ENCODE measurements at places on chromosomes 1 and 21.
A peak's percentile ranks its signal among the peaks of the same experiment; 100 is the strongest.

GRCh38 chr1:236207121-236207520 is 64.8 kb downstream of the GPR137B start:
- DNase-seq = no peak

- no peak for DNase-seq
These were observed 9.4 kb downstream of the E2F2 start for GRCh38 chr1:23521588-23521987.

DNA sequence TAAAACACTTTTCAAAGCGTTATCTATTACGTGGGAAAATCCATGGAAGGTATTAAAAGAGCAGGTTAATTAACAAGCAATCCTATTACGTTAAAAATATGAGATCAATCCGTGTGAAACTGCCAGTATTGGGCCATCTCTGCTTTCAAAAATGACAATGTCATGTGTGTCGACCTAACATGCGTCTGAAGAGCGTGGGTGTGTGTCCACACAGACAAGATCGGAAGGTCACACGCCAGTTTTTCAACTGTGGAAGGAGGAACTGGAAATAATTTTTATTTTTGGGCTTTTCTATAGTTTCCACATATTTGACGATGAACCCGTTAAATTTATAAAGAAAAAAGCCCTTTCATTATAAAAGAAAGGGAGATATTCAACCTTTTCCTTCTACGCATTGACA is 17.6 kb upstream of the ALDH4A1 start:
- DNase-seq = no peak

DNA sequence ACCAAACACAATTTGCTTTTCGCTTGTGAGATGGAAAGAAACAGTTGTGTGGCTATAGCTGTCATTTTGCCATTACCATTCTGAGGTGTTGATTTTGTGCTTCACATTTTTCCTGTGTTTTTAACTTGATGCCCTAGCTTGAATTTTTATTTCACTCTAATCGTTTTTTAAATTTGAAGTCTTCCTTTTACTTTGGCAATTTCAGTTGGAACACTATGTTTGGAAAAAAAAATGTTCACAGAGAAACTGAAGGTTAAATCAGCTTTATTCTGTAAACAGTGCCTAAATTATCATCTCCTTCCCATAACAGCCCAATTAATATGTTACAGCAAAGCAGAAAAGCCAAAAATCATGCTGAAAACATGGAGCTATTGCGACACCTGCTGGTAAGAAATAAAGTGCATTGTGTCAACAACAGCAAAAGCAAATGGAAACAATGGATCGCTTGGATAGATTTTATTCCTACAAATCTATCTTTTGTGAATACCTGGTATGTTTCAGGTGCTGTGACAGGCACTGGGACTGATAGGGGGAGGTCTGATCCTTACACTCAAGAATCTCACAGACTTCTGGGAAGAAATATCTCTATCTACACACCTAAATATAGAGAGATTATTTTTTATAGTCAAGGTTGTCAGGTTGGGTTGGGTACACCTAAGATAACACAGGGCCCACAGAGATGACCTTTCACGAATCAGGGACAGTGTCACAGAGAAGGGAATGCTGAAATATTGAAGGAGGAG is 16.2 kb upstream of the ERICH3 start:
- DNase-seq = peak; percentile 62

DNA sequence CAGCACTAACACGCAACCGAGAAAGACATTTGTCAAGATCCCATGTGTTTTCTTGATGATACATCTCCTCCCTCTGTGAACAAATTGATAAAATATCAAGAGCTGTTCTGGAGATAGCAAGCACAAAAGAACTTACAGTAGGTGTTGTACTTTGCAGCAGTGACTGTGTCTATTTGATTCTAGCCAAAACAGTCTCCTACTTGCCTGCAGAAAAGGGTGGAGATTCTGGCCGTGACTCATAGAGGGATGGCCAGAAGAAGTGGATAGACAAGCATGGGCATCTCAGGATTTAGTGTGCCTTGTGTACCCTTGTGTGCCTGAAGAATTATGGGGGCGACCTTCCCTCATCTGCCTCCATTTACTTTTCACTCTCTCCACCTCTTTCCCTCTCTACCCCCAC is 458.4 kb upstream of the LRRC7 start:
- DNase-seq = no peak
